Skin of body (tissue), 3 donors: ENCODE measurements at places on chromosomes 6 and 20.

DNA sequence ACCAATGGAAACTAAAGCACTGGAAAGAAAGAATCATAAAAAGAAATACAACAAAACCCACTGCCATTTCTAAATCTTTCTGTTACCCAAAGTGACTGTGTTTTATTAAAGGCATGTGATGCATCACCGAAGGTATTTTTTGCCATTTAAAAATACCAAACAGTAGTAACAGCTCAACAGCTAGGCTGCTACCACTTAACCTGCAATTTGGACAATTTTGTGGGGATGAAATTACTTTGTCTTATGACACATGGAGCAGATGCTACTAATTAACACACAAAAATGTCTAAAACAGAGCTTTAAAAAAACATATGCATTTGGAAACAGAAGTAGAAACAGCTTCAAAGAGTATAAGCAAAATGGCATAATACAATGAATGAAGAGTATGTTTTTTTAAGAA, 97.4 kb downstream of the ATXN1 start:
- no peak for DNase-seq

DNA sequence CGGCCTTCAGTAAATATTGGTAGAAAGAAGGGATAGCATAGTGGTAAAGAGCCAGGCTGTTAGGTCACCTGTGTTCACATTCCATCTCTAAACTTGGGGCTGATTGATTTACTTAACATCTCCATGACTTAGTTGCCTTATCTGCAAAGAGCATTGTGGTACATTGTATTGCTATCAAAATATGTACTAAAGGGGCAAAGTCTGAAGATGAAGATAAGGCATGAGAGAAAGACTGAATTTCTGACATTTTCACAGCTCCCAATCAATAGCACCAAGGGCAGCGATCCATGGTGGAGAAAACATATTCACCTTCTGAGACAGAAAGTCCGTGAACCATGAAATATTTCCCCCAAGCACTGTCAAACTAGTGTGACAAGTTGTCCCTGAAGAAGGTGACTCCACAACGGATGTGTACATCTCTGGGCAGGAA, 223.3 kb upstream of the STXBP5 start:
- DNase-seq = no peak

- DNase-seq = no peak
Observed at GRCh38 chr20:44858606-44859360, 26.7 kb upstream of the YWHAB start.

GRCh38 chr20:61949363-61949713, 116.3 kb downstream of the TAF4 start:
- DNase-seq = no peak
